Nephron progenitor cell (in vitro differentiated cells): ENCODE measurements at places on chromosomes 7 and 10.

DNA sequence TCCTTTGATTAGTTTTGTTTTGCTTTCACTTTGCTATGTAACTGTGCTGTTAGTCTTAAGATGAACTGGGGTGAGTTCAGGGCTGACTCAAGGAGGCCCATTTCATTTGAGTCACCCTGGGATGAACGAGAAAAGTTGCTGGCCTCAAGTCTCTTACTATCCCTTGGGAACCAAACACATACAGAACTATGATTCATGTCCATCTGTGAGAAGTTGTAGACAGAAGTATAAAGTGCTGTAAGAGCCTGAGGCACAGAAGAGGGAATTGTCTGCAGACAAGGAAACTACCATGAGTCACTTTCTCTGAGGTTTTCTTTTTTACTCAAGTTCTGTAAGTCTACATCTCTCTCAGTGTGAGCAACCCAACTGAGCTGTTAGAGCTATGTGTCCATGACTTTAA lies 179.8 kb upstream of the CSTF2T start:
- no peak for DNase-seq
- H3K36me3 ChIP-seq: no peaks in the 10 kb centered on the region
- no peaks in the 10 kb centered on the region for H3K27me3 ChIP-seq
- peaks cover 4% of the 10 kb centered on the region for H3K4me1 ChIP-seq

DNA sequence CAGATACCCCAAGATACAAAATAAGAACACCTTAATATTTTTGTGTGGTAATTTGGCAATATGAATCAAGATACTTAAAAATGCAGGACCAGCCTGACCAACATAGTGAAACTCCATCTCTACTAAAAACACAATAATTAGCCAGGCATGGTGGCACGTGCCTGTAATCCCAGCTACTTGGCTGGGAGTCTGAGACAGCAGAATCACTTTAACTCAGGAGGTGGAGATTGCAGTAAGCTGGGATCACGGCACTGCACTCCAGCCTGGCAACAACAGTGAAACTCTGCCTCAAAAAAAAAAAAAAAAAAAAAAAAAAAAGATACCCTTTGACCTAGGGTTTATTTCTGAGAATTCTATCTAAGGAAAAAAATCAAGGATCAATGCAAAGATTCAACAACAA lies 450.7 kb downstream of the SORCS1 start:
- H3K36me3 ChIP-seq: no peaks in the 10 kb centered on the region
- H3K27ac ChIP-seq: no peak overlapping the region
- H3K4me3 ChIP-seq: no peak overlapping the region
- peaks cover 4% of the 10 kb centered on the region for H3K4me1 ChIP-seq
- peaks cover 8% of the 10 kb centered on the region for H3K27me3 ChIP-seq
- no peak for DNase-seq

DNA sequence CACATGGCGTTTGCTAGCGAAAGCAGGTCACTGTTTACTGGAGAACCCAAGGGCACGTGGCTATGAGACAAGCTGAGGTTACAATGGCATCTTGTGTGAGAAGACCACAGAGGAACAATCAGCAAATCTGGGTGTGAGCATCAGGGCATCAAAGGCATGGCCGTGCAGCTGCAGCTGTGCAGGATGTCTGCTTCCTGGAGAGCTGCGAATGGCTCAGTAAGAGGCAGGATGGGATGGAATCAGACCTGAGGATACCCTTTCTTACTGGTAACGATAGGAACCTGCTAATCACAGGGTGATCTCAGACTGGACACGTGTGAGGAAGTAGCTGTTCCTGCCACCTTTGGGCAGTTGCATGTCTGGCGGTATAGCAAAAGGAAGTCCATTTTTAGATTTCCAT lies 119.5 kb downstream of the RNF216 start:
- no peak overlapping the region for H3K27ac ChIP-seq
- peaks cover 26% of the 10 kb centered on the region for H3K36me3 ChIP-seq
- no peak for DNase-seq

DNA sequence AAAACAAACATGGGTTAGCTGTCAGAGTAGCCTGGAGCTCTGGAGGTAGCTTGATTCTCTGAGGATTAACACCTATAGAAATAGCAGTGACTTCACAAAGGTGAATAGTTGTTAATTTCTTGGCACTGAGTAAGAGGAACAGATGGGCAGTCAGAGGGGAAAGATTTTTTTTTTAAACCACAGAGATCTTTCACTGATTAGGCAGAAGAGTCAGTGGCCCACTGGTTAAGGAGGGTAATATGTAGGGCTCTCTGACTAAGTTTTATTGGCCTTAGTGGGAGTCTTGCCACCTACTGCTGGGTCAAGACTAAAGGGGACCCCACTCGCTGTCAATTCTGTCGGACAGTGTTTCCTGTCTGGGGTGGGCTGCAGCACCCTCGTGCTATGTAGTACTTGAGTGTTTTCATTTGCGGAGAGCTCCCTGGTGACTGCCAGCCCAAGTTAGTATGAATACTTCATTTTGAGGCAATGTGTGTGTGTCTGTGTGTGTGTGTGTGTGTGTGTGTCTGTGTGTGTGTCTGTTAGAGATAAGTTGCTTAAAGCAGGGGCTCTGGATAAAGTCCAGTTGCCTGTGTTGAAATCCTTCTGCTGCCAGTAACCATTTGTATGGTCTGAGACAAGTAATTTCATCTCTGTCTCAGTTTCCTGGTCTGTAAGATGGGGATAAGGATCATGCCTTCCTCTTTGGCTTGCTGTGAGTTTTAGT lies 145.2 kb downstream of the ARID5B start:
- H3K4me1 ChIP-seq: peaks cover 94% of the 10 kb centered on the region
- peak overlapping the region; percentile 81 for H3K27ac ChIP-seq
- peaks cover 8% of the 10 kb centered on the region for H3K36me3 ChIP-seq
- peak; percentile 33 for DNase-seq

- H3K4me3 ChIP-seq: no peak overlapping the region
- no peak for DNase-seq
- H3K27me3 ChIP-seq: no peaks in the 10 kb centered on the region
- H3K4me1 ChIP-seq: no peaks in the 10 kb centered on the region
- H3K27ac ChIP-seq: no peak overlapping the region
- no peaks in the 10 kb centered on the region for H3K36me3 ChIP-seq
Measured at GRCh38 chr10:4809156-4809555, 16.9 kb upstream of the AKR1E2 start.

DNA sequence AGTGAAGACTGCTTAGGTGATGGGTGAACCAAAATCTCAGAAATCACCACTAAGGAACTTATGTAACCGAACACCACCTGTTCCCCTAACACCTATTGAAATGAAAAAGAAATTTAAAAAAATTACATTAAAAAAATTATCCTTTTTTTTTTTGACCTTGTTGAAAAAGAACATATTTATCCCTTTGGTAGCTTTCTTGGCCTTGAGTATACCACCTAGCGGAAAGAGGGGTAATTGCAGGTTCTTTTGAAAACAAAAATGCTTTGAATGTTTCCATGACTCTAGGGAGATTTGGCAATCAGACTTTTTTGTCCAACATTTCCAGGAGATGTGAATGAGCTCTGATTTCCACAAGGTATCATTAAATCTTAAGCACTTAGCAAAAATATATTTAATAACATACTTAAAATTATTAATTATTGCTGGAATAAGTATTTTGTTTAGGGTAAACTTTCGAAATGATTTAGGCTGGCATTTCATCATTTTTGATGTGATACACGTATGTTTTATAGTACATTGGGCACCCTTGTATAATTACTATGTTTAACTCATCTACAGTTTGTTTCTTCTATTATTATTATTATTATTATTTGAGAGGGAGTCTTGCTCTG lies 47.0 kb upstream of the ELMO1 start:
- H3K27me3 ChIP-seq: peaks cover 7% of the 10 kb centered on the region
- no peak for DNase-seq
- no peak overlapping the region for H3K4me3 ChIP-seq
- H3K36me3 ChIP-seq: no peaks in the 10 kb centered on the region
- H3K4me1 ChIP-seq: peaks cover 12% of the 10 kb centered on the region

GRCh38 chr7:103687951-103688350 lies 241.9 kb upstream of the SLC26A5 start:
- no peak overlapping the region for H3K27ac ChIP-seq
- peaks cover 28% of the 10 kb centered on the region for H3K4me1 ChIP-seq
- no peaks in the 10 kb centered on the region for H3K36me3 ChIP-seq
- no peak overlapping the region for H3K4me3 ChIP-seq
- DNase-seq: no peak

GRCh38 chr10:3131098-3131497 lies 41.5 kb downstream of the PITRM1 start:
- no peak overlapping the region for H3K4me3 ChIP-seq
- H3K4me1 ChIP-seq: peaks cover 24% of the 10 kb centered on the region
- H3K36me3 ChIP-seq: peaks cover 70% of the 10 kb centered on the region
- H3K27me3 ChIP-seq: peaks cover 5% of the 10 kb centered on the region

DNA sequence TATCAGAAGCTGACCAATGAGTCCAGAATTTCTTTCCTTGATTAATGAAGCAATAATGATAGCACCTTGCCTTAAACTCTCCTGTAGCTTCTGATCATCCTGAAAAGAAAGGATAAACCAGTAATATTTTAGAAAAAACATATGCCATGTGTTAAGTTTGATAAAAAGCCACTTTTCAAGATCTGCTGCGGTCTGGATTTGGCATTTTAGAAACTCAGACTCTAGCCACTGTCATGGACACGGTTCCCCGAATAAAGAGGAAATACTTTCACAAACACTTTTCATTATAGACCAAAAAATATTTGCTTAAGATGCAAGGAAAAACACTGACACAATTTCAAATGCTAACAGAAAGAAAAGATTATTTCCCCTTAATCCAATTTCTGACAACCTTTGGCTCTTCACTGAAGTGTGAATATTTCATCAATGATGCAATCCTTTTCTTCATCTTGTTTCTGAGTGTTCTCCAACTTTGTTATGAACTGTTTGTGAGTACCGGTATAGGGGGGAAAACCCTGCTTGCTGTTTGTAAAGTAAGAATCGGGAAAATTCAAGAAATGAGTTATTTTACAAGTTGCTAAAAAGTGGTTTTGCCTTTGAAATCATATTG lies 329.5 kb downstream of the CRPPA start:
- no peaks in the 10 kb centered on the region for H3K4me1 ChIP-seq
- DNase-seq: no peak
- H3K36me3 ChIP-seq: no peaks in the 10 kb centered on the region
- H3K4me3 ChIP-seq: no peak overlapping the region
- no peaks in the 10 kb centered on the region for H3K27me3 ChIP-seq

GRCh38 chr7:140889150-140889549 lies 35.6 kb downstream of the BRAF start:
- H3K27ac ChIP-seq: no peak overlapping the region
- H3K4me1 ChIP-seq: peaks cover 8% of the 10 kb centered on the region
- peaks cover 34% of the 10 kb centered on the region for H3K36me3 ChIP-seq
- H3K27me3 ChIP-seq: no peaks in the 10 kb centered on the region
- no peak overlapping the region for H3K4me3 ChIP-seq

DNA sequence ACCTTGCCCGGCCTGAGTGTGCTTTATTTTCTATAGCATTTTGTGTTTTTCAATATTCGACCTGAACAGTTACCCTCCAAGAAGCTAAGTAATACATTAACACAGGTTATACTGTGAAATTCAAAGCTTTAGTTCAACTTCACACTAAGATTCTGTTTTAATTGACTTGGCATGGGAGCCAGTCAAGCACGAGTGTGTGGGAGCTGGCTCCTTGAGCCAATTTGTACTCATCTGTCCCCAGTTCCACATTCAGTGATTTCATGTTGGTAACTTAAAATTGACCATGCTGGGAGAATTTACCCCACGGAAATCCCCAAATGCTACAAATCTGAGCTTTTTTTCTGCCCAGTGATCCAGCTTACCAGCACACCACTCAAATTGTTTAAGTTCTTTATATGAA lies 20.3 kb downstream of the TSPAN12 start:
- H3K4me1 ChIP-seq: peaks cover 64% of the 10 kb centered on the region
- DNase-seq: no peak
- no peak overlapping the region for H3K4me3 ChIP-seq
- H3K36me3 ChIP-seq: peaks cover 59% of the 10 kb centered on the region
- H3K27ac ChIP-seq: peak overlapping the region; percentile 83

DNA sequence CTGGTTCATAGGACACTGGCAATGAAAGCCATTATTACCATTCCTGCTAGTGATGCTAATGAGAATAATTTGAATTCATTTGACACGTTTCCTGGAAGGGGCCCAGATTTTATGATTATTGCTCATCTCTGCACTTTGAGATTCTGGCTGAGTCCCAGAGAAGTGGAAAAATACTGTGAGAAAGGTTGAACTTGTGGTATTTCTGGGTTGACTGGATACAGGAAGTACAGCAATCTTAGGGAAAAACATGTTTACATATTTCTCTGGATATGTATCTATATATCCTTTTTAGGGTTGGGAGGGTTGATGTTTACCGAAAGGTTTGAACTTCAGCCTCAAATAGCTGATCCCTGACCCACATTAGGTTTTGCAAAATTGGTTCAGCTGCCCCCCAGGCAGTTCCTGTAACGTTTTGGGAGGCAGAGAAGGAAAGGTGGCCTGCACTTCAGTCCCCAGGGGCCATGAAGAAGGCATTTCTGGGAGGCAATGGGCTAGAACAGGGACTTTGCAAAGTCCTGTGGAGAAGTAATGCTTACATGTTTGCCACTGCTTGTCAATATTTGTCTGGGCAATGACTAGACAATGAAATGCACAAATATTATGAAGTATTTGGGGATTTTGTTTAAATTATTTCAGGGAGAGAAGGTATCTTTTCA lies 253.7 kb upstream of the PITRM1 start:
- H3K4me1 ChIP-seq: peaks cover 29% of the 10 kb centered on the region
- H3K4me3 ChIP-seq: no peak overlapping the region
- DNase-seq: no peak
- H3K27ac ChIP-seq: no peak overlapping the region
- H3K27me3 ChIP-seq: peaks cover 5% of the 10 kb centered on the region
- H3K36me3 ChIP-seq: no peaks in the 10 kb centered on the region

GRCh38 chr7:68176974-68177373 lies 1180.3 kb downstream of the TYW1 start:
- DNase-seq: peak; percentile 65
- H3K4me3 ChIP-seq: no peak overlapping the region
- peaks cover 24% of the 10 kb centered on the region for H3K4me1 ChIP-seq
- no peaks in the 10 kb centered on the region for H3K36me3 ChIP-seq
- no peak overlapping the region for H3K27ac ChIP-seq

- no peak overlapping the region for H3K27ac ChIP-seq
- H3K4me1 ChIP-seq: no peaks in the 10 kb centered on the region
- H3K4me3 ChIP-seq: no peak overlapping the region
- no peaks in the 10 kb centered on the region for H3K36me3 ChIP-seq
- H3K27me3 ChIP-seq: peaks cover 9% of the 10 kb centered on the region
Measured at GRCh38 chr7:112556633-112557032, 75.8 kb downstream of the LSMEM1 start.
